Activated T-cell treated with anti-CD3 and anti-CD28 coated beads for 48 hours (primary cell): ENCODE measurements at places on chromosomes 2 and 18.

- no peak for DNase-seq
Observed at GRCh38 chr2:45984366-45984765, 312.8 kb upstream of the EPAS1 start.

DNA sequence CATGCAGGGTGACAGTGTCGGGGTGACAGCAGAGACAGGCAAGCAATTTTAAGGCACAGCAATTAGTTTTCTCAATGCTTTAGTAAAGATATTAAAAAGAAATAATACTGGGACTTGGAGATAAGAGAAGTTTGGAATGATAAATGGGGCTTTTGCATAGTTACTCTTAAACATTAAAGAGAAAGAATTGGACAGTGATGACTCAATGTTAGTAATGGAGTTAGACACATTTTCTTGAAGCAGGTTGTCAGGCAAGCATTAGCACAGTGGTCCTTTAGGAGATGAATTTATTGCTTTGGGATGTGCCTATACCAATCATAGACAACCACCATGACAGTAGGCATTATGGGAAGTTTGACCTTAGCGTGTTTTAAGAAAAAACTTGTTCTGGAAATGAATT is 228.3 kb upstream of the RAB12 start:
- no peak for DNase-seq

- no peak for DNase-seq
Observed at GRCh38 chr2:158507679-158508078, 50.9 kb downstream of the PKP4 start.

GRCh38 chr18:33712719-33713118 is 134.7 kb downstream of the ASXL3 start:
- no peak for DNase-seq

DNA sequence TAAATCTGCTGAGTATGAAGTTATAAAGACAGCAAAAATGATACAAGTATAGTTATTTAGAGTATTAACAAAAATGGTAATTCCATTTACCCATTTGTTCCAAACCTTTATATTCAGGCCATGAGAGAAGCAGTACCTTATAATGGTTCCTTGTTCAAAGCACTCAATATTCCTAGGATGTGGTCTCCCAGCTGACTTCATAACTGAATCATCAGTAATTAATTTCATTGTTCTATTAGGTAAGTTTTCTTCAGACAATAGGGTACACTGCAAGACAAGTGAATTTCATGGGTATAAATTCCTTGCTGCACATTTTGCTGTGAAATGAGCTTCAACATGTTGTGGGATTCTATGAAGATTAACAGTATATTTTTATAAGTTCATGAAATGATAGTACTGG is 550.8 kb upstream of the ZEB2 start:
- no peak for DNase-seq

GRCh38 chr2:130302164-130302886 is 40.4 kb upstream of the IMP4 start:
- no peak for DNase-seq

DNA sequence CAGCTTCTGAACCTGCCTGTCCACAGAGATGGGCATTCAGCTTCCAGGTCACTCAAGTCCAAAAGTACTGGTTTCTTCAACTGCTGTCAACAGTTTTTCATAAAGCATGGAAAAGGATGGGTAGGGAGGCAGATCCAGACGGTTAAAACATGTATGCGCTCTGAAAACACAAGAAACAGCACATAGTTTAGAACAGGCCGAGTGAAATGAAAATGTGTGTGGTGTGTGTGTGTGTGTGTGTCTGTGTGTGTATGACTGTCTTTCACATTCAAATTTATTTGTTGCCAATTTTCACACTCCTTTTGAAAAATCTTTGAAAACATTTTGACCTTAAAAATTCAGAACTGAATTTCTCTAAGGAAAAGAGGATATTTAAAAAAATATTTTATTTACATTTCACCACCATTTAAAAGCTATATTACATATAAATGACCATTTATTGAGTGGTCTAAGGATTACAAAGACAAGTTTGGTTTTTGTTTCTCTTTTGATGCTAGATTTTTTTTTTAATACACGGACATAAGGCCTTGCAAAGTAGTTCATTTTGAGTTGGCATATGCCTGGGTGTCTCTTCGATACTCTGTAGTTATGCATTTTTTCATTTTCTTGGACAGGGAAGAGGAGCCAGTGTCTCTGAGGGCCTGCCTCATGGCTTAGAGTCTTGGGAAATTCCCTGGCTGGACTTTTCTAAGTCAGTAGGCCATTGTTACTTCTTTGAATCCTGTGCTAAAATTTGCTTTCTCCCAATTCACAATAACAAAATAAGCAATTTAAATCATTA is 30.0 kb upstream of the STK17B start:
- no peak for DNase-seq

GRCh38 chr2:12948231-12948960 is 231.7 kb downstream of the TRIB2 start:
- DNase-seq: no peak

- DNase-seq: no peak
Observed at GRCh38 chr2:202221873-202222272, 16.5 kb downstream of the SUMO1 start.

- no peak for DNase-seq
Observed at GRCh38 chr2:75982719-75983118, 272.0 kb upstream of the GCFC2 start.

DNA sequence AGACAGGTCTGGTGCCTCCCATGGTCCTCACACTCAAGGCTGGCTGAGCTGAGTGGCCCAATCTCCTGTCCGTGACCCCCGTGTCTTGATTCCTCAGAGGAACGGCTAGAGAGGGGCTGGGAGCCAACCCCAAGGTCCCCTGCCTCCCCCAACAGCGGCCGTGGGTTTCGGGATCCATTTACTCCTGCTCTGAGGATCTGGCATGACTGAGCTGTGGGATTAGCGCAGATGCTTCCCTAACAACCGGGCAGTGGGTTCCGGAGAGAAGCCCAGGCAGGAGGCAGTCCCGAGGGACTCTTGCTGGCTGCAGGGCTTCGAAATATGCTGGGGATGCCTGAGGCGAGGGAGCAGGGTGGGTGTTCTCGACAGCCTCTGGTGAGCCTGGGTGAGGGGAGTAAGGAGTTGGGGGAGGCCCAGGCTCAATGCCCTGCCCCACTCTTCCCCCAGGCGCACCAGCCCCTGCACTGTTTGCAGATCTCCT is 18.9 kb downstream of the GPR35 start:
- DNase-seq: no peak

GRCh38 chr2:8656811-8657210 is 25.0 kb upstream of the ID2 start:
- DNase-seq: no peak
